ENCODE measurements at places on chromosomes 7 and 10.

GRCh38 chr10:68154211-68154497 lies 44.9 kb downstream of the MYPN start:
- no peak for DNase-seq

DNA sequence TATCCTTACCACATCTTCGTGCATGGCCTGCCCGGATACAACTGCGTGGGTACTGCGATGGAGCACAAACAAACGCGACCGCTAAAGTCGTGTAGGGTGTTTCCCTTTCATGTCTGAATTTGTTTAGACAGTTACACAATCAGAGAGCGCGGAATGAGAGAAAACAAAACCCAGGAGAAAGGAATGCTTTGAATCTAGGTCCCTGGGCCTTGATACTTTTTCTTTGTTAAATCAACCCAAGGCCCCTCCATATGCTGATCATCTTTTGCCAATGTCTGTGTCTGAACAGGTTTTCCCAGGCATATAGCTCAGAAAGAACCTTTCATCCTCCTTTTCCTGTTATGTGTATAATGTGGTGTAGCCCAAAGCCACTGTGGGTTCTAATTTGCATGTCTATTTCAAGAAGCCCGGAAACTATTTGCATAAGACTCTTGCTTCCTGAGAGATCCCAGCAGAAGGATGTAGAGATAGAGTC lies 145.8 kb downstream of the FRMD4A start:
- peak; percentile 47 for DNase-seq

- DNase-seq: no peak
Measured at GRCh38 chr7:68604541-68604940, 993.7 kb upstream of the AUTS2 start.

GRCh38 chr10:122647383-122647968 lies 52.2 kb downstream of the C10orf120 start:
- no peak for DNase-seq

- no peak for DNase-seq
Measured at GRCh38 chr10:44395902-44396670, 11.2 kb upstream of the CXCL12 start.

- DNase-seq: no peak
Measured at GRCh38 chr10:45053569-45054100, 52.9 kb downstream of the ZNF22 start.

DNA sequence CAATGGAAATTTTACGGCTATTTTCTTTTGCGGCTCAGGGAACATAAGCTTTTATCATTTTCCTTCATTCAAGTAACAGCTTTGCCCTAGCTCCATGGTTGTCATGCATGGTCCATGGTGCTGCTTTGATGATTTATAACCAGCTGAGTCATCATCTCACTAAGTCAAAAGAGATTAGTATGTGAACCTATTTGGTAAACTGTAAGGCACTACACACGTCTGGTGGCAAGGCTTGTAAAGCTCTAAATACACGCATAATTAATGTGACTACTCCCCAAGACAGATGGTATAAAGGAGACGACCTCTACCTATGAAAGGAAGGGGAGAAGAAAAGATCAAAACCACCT lies 340.2 kb downstream of the KCNMA1 start:
- no peak for DNase-seq

- no peak for DNase-seq
Measured at GRCh38 chr10:97686301-97686961, 610 bp downstream of the AVPI1 start.

DNA sequence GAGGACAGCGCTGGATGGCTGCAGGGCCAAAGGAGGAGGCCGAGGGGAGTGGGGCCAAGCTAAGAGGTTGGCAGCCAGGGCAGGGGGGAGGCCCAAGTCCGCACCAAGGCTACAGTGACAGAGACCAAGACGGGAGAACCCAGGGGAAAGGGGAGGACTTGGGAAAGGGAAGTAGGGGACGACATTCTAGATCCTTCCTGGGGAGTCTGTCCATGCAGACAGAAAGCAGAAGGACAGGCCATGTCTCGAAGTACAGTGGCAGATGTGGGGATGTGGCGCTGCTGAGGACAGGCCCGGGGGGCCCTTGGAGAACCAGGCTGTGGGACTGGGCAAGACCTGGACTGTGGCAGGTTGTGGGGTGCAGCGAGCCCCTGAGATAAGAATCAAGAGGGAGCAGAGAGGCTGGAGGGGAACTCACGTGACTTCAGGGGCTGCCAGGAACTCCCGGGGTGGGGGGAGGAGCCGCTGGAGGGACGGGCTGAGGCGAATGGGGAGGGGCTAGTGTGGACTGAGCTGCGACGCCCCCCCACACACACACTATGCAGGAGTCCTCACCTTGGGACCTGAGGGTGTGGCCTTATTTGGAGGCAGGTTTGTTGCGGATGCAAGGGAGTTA lies 68.5 kb upstream of the TNRC18 start:
- no peak for DNase-seq

DNA sequence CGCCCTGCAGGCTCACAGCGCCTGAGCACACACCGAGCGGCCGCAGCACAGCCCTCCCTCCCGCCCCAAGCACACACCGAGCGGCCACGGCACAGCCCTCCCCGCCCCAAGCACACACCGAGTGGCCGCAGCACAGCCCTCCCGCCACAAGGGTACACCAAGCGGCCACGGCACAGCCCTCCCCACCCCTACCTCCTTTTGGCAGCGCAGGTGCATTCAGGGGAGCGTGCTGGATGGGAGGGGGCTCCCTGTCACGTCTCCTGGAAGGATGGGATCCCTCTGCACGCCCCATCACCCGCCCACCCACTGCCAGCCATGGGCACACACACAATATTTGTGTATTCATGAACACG lies 482.6 kb downstream of the DNAJB6 start:
- DNase-seq: no peak

- no peak for DNase-seq
Measured at GRCh38 chr7:55044371-55044717, 25.5 kb downstream of the EGFR start.

GRCh38 chr7:99365318-99366141 lies 9.0 kb upstream of the ARPC1B start:
- peak; percentile 67 for DNase-seq

DNA sequence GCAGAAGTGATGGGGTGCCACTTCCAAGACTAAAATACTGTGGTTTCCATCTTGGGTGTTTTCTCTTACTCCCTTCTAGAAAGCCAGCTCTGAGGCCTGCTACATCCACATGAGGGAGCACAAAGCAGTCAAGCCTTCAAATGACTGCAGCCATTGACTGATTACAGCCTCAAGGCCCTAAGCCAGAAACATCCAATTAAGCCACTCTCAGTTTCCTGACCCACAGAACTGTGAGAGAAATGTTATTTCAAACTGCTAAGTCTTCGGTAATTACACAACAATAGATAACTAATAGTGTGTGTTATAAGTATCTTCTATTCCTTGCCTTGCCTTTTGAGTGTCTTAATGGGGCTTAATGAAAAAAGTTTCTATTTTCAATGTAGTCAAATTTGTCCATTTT lies 24.8 kb downstream of the BRAF start:
- DNase-seq: no peak

DNA sequence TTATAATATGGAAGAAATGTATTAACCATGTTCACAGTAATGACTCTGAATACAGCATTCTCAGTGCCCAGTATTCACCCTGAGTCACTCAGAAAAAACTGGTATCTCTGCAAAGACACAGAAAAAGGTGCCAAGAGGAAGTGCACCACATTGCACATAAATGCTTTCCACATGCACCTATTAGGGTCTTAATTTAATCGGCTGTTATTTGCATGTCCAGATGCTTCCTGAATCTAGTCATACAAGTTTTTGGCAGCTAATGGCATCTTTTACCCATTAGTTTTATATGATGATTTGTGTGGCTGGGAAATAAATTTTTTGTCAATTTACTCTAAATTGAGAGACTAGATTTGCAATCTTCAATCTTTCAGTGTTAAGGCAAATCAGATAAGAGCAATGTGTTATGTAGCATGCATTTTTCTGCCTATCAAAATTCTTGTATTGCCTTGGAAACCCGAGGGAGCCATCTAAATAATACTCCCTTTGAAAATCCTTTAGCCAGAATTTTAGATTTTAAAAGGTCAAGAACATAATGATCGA lies 58.2 kb downstream of the ZNF680 start:
- no peak for DNase-seq

- DNase-seq: no peak
Measured at GRCh38 chr7:107854989-107855388, 36.0 kb upstream of the DLD start.

DNA sequence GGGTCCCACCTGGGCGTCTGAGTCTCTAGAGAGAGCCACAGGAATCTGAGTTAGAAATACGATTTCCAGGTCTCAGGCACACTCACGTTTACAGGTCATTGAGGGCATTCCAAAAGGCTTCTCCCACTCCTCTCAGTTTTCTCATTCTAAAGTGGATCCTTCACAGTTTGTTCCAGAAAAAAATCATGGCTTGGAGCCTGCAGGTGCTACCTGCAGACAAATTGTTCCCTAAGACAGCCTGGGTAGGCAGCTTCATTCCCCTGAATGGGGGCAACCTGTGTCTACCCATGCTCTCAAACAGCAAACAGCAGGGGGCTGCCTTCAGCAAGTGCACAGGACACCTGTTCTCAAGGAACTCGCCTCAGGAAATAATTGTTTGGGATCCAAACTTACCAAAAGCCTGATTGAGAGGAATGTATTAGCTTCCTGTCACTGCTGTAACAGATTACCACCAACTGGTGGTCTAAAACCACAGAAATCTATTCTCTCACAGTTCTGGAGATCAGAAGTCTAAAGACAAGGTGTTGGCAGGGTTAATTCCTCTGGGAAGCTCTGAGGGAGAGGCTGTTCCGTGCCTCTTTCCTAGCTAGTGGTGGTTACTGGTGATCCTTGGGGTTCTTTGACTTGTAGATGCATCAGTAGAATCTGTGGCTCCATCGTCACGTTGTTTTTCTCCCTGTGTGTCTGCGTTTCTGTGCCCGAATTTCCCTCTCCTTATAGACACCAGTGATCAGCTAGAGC lies 117.2 kb downstream of the RAB11FIP2 start:
- DNase-seq: no peak

DNA sequence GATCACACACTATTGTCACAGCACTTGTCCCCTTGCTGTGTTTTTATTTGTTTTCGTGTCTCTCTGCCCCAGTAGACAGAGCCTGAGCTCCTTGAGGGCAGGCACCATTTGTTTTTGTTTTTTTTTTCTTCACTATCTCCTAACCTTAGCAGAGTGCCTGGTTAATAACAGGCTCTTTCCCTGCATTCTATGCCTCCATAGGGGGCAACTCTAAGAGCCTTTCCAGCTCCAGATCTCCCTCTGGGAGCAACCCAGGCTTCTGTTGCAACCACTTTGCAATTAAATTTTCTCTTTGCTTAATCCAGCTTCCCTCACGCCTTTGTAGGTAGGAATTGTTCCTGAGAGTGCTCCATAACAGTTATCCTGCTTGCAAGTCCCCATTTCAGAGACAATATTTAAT lies 148.4 kb downstream of the PLXDC2 start:
- DNase-seq: no peak

DNA sequence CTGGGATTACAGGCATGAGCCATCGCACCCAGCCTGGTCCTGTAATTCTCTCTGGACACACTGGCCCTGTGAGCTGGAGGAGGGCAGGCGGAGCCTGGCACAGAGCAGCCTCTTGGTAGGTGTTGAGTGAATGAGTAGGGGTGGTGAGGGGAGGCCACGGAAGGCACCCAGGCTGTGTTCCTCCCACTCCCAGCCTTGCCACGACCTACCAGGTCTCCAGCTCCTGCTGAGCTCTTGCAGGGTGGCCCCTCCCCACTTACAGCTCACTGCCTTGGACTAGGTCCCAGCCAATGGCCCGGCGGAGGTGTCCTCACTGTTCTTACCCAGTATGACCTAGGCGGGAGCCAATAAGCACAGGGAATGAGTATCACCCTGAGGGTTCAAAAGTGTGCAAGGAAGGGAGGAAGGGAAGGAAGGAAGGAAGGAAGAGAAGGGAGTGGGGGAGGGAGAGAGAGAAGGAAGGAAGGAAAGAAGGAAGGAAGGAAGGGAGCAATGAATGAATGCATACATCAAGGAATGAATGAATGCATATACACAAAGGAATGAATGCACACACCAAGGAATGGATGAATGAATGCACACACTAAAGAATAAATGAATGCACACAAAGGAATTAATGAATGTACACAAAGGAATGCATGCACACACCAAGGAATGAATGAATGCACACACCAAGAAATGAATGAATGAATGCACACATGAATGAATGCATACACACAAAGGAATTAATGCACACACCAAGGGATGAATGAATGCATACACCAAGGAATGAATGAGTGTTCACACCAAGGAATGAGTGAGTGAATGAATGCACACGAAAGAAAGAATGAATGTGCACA lies 45.5 kb downstream of the GTF2IRD1 start:
- DNase-seq: no peak

- DNase-seq: no peak
Measured at GRCh38 chr7:82665966-82666507, 222.5 kb upstream of the CACNA2D1 start.

GRCh38 chr7:13933536-13933935 lies 55.9 kb downstream of the ETV1 start:
- DNase-seq: no peak

DNA sequence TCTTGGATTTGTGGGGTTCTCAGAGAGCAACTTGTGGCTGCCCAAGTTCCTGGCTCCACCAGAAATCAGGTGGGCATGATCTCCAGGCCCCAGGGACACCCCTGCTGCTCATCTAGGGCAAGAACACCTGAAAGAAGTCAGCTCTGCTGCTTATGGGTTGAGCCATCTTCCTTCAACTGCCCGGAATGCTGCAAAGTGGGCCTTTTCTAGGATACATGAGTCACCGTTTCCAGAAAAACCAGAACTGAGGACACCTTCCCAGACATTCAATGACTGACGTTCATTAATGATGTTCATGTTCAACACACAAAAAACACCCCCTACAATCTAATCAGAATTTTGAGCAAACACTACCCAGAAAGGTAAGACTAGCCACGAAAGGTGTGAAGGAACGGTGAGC lies 98.0 kb downstream of the MAD1L1 start:
- DNase-seq: no peak

DNA sequence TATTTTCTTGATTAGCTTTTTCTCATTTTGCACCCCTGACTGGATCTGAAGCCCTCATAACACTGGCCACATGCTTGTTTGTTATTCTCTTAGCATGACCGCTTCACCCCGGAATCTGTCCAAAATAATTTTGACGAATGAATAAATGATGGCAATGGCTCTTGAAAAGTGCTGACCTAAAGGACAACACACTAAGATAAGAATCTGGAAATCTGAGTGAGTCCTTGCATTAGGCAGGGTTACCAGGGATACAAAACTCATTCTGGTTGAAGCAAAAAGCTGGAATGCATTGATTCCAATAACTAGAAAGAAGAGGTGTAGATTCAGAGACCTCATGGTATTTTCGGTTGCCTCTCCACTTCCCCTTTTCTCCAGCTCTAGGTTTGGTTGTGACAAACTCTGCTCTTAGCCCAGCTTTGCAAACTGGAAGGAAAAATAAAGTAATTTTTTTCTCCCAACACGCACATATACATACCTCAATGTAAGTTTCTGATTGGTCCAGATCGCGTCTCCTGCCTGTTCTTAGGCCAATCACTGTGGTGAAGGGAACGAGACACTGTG lies 157.4 kb downstream of the SKIDA1 start:
- no peak for DNase-seq

DNA sequence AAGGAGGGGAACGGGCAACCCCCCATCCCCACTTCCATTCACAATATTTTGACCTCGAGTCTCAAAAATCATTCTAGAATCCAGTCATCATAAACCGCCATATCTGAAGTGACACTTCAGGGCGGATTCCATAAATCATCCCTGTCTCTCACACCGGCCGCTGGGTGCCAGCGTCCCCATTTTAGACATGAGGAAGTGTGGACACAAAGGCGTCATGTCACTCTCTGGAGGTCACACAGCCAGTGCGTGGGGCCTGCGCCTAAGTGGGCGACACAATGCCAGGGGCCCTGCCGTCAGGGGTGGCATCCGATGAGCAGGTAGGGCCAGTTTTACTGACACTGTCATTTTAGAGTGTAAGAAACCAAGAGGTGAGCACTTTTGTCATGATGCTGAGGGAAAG lies 19.5 kb downstream of the KCNH2 start:
- DNase-seq: no peak
